ENCODE measurements at places on chromosomes 2 and 18.
A peak's percentile ranks its signal among the peaks of the same experiment; 100 is the strongest.

GRCh38 chr2:3248754-3249475 lies 128.7 kb downstream of the EIPR1 start:
- no peak for DNase-seq

DNA sequence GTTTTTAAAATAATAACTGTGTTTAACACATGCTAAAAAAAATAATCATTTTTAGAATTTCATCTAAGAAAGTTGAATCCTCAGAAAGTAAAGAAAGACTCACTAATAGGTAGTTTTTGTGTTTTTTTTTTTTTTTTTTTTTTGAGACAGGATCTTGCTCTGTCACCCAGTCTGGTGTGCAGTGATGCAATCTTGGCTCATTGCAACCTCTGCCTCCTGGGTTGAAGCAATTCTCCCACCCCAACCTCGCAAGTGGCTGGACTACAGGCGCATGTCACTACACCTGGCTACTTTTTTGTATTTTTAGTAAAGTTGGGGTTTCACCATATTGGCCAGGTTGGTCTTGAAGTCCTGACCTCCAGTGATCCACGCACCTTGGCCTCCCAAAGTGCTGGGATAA lies 7.1 kb downstream of the CKAP2L start:
- no peak for DNase-seq

DNA sequence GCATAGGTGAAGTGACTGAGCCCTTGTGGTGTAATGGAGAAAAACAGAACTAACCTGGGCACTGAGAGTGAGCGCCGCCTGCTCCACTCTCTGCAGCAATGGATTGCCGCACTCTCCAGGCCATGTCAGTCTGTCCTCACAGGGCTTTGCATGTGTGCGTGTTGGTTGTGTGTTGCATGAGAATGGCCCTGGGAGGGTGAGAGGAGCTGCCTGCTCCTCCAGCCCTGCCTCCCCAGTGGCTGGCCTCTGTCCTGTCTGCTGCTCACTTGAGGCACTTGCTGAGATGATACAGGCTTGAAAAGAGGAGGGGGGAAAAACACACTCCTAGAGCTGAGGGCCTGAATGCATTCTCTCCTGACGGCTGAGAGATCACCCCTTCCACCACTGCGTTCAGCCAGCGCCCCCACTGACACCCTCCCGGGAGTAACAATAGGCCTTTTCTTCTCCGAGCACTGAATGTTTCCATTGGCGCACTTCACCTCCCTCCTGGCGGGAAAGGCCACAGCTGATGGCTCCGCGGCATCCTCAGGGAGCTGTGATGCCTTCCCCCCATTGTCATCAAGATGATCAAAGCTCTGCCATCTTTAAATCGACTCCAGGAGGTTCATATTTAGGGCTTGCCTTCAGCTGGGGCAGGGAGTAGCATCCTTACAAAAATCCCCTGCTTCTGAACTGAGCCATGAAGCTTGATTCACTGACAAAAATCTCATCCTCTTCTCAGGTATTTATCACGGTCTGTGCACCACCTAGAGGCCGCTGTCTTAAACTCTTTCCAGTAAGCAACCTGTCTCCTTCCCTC lies 49.9 kb upstream of the DAPL1 start:
- peak; percentile 74 for DNase-seq

DNA sequence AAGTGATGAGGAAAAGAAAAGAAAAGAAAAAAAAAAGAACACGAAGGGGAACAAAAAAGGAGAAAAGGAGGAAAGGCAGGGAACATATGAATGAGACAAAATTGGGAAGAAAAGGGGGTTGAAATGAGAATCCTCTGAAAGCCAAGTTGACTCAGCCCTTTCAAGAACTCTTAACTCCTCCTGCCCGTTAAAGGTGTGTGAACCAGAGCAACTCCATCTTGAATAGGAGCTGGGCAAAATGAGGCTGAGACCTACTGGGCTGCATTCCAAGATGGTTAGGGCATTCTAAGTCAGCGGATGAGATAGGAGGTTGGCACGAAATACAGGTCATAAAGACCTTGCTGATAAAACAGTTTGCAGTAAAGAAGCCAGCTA lies 4.0 kb upstream of the POLE4 start:
- DNase-seq: no peak

- no peak for DNase-seq
These were observed 126.3 kb upstream of the SERTAD2 start for GRCh38 chr2:64780041-64780440.

DNA sequence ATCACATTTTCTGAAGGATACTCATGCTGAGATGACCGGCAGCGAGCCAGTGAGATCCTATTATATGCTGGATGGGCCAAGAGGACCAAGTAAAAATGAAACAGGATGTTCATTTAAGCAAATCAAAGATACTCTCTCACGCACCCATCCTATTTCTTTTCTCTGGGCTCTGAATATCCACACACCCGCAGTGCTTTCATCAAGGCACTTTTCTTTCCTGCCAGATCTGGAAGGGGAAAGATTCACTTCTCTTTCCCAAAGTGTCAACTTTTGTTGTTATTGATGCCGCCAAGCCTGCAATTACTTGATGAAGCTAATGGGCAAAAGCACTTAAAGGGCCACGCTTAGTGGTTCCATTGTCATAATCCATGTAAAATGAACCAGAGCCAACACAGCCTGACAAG lies 191.9 kb upstream of the CHAC2 start:
- no peak for DNase-seq

Measured in right hindlimb (tissue), 1 donor.